ENCODE measurements at places on chromosomes 4 and X.

- no peak for DNase-seq
Measured at GRCh38 chr4:53928825-53929224, 135.6 kb downstream of the CHIC2 start.

GRCh38 chr4:113404841-113405240, 355.4 kb downstream of the ANK2 start:
- no peak for DNase-seq

DNA sequence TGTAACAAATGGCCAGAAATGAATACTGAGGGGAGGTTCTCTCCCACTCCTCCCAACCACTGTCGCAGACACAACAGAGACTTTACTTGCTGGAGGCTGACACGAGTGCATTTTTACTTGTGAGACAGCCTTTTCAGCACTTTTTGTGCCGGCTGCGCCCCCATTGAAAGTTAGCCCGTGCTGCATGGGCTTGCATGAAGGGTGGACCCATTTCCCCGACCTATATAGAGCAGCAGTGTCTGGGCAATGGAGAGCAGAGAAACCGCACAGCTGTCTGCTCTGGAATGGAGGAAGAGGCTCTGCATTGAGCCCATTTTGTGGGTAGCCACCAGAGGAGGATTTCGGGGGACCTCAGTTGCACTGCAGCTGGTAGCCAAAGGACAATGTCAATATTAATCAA, 208.8 kb downstream of the UGT8 start:
- no peak for DNase-seq

DNA sequence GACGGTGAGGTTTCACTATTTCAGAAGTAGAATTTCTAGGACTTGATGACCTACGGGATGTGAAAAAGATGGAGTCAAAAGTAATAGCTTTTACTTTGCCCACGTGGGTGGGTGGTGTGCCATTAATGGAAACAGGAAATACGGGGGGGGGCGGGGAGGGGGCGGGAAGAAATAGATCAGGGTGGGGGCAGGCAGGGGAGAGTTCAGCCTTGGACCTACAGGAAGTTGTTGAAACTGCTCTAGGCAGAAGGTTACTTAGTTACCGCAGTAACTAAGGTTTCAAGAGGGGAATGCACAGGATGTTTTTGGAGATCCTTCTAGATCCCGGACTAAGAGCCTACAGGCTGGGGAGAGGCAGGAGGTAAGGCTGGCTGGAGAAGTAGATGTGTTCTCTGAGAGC, 3.6 kb upstream of the FHL1 start:
- no peak for DNase-seq

GRCh38 chr4:165115301-165115700, 2.6 kb upstream of the TMEM192 start:
- no peak for DNase-seq

GRCh38 chrX:46029777-46030176, 515.4 kb downstream of the ZNF674 start:
- DNase-seq: no peak

GRCh38 chrX:151513472-151513871, 50.0 kb upstream of the PASD1 start:
- DNase-seq: no peak

DNA sequence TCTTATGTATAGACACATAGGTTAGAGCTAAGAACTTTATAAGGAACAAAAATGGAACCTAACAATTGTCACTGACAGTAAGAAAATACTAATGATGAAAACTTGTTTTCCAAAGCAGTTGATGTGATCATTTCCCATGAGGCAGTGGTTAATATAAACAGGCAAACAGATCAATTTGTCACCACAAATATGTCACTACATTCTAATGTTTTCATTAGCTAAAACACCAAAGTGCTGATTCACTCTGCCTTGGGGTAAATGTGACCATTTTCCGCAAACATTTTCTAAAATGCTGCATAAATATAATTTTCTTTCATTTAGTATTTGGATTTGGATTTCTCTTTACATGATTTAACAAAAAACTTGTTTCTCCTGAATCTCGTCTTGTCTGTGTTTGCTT, 408.9 kb upstream of the CTSO start:
- no peak for DNase-seq

DNA sequence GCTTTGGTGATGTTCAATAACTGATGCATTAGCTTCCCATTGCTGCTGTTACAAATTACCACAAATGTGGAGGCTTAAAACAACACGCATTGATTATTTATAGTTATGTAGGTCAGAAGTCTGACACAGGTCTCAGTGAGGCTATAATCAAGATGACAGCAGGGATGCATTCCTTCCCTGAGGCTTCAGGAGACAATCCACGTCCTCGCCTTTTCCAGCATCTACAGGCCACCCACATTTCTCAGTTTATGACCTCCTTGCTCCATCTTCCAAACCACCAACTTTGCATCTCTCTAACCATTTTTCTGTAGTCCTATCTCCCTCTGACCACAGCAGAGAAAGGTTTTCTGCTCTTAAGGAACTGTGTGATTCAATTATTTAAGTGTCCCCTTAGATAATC, 92.5 kb downstream of the GASK1B start:
- no peak for DNase-seq

DNA sequence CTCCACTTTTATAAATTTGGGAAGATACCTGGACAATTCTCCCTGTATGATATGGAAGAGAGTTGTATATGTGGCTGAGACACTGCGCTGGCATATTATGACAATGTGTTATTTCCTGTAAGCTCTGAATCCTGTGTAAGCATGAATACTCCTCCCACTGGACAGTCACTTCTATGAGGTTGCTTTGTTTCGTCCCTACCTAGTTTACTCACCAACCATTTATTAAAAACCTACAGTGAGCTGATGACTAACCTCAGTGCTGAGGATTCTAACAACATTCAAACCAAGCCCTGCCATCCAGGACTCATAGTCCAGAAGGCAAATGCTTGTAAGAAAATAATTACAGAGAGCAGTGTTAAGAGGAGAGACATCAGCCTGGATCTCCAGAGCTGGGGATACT, 1632.9 kb upstream of the TENM3 start:
- no peak for DNase-seq

All from T-helper 9 cell (primary cell).